Breast epithelium (tissue), 4 donors: ENCODE measurements at places on chromosomes 12 and 14. TPM values are rescaled to one million over a fixed set of nuclear protein-coding genes. Genes with fewer than 3 reads are reported as not detected.

DNA sequence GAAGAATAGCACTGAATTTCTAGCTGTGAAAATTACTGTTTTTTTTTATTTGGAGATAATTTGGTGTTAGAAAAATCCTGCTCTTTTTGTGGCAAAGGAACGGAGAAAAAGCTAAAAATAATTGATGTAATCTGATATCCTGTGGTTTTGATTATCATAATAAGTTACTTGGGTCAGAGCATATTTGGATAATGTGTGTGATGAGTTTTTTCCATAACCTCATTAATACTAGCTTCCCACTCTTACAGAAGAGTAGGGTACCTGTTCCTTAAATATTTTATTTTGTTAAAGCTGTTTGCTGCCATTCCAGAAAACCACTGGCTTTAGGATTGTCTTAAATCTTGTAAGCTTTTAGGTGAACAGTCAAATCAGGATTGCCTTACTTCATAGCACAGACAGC, 4.7 kb downstream of the PSMC6 start:
- no peak for DNase-seq

GRCh38 chr12:524167-524951, 64.6 kb downstream of the B4GALNT3 start:
- DNase-seq, result no peak

DNA sequence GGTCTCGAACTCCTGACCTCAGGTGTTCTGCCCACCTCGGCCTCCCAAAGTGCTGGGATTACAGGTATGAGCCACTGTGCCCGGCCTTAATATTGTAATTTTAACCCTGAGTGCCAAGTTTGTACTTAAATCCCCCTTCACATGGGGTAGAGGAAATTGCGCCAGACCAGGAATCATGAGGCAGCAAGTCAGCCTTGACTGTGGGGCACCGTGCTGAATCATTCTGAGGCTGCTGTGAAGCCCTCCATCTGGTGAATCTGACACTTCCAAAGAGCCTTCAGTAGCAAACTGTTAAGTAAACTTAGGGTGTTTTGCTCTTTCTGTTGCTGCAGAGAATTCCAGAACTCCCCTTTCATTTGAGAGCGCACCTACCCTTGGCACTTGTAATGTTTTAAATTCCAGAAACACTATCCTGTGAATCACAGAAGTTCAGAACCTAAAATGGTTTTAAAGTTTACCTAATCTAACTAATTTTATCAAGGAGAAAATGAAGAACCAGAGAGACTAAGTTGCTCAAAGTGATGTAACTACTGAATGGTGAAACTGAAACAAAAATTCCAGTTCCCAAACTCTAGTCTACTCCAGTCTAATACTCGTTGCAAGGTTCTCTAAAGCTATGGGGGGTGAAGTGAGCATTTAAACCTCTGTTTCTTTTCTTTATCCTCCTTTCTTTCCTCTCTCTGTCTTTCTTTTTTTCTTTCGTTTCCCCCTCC, 7.5 kb downstream of the HEBP1 start:
- DNase-seq, result no peak

The SLC11A2 gene
- total RNA-seq, result 103 TPM

DNA sequence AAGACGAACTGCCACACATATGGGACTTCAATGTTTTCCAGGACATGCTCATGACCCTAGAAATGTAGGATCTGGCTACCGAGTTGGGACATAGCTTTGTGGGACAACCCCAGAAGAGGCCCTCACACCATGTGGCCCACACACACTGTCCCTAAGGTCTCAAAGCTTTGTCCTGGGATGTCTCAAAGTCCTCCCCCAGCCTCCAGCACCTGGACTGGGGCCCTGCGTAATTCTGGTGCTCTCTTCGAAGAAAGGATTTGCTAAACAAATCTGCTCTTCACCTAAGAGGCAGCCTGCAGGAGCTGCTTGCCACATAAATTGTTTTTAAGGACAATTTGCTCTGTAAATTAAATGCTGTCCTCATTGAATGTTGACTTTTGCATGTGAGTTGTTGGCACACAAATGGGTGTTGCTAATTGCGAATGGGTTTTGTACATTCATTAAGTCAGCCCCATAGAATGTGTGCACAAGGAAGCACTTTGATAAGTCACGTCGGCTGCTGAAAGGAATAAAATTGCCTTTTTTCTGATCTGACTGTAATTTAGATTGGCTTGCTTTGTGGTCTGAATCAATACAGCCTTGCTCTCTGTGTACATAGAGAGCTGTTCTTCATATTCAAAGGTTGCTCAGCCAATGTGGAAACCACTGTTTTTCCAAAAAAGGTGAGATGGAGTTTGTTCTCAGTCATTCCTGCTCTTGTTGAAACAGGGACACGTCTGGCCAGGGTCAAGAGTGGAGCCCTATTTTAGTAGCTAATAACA, 161.6 kb upstream of the PWP1 start:
- no peak for DNase-seq

The CRACR2A gene
- 5.3 TPM for total RNA-seq

- DNase-seq, result no peak
Measured at GRCh38 chr12:74984631-74985030, 225.0 kb downstream of the KCNC2 start.

GRCh38 chr12:16984484-16984883, 378.5 kb upstream of the LMO3 start:
- DNase-seq, result no peak
